Upper lobe of right lung (tissue), 1 donor: ENCODE measurements at places on chromosomes 2 and 18.

DNA sequence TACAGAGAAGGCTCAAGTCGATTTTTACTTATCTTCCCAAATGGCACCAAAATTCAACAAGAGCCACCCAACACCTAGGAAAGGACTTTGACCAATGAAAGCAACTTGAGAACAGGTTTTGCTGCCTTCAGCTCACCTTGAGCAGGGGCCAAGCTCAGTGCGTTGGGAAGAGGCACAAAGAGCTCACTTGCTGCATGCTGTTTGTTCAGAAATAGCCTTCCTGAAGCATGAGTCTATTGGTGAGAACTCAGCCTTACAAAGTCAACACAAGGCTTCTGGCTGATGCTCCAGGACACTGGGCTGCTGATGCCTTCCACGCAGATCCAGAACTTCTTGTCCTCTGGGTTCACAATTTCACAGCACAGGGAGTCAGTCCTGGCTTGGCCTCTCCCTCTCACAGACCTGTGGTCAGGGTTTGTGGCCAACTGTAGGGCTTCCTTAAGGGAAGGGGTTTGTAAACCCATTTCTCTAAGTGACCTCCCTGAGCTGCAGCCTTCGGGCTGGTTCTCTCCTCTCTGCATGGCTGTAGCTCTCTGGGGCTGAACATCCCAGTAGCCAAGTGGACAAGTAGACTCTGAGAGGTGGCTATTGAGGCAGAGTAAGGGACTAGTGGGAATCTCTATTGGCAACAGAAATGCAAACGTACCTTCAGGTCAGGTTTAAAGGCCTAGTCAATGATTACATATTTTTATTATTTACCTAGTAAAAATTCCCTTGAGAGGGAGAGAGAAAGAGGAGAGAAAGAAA, 124.7 kb upstream of the GATA6 start:
- no peak for DNase-seq

- DNase-seq: no peak
Measured at GRCh38 chr2:234395891-234396420, 100.9 kb downstream of the ARL4C start.

DNA sequence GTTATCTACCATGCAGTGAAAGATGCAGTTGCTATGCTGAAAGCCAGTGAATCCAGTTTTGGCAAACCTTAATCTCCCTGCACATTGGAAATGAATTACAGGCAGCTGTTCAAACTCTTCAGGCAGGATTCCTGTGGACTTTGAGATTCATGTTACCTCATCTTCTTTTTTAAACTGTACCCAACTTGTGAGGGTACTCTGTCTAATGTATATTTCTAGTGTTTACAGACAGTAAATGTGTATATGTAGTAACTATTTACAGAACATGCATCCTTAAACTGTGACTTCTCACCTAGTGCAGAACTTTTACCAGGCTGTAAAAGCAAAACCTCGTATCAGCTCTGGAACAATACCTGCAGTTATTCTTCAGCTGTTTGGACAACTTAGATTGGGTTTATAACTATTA, 50.9 kb downstream of the KDM3A start:
- no peak for DNase-seq

DNA sequence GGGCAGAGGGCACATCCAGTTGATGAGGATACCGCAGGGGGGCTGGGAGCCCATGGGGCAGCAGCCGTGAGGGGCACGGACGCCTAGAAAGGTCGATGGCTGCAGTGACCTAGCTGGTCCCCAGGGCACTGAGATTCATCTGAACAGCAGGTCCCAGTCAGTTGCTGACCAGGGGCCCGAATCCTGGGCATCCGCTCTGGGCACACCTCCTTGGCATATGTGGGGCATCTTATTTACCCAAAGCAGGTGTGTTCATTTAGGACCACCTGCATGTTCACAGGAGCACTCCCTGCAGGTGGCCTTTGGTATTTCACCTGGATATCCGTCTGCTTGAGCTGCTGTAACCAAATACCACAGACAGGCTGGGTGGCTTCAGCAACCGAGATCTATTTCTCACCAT, 72.0 kb upstream of the ODC1 start:
- DNase-seq: peak; percentile 48

GRCh38 chr2:171995586-171995985, 4.2 kb upstream of the METAP1D start:
- no peak for DNase-seq

- no peak for DNase-seq
Measured at GRCh38 chr2:134193006-134193405, 60.9 kb upstream of the MGAT5 start.

DNA sequence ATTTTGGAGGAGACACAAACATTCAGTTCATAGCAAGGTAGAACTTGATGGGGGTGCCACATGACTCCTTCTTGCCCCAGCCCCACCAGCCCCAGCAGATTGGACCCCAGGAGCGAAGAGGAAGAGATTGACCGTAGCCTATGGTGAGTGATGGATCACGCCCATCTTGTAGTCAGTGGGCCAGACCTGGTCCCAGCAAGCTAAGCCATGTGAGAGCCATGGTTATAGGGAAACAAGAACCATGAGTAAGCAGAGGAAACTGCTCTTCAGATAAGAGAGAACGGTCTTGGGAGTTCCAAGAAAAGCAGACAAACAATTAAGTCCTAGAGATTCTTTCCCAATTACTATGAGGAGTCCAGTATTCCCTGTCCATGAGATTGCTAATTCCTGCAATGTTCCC, 4.6 kb upstream of the TCF4 start:
- DNase-seq: no peak
